ENCODE measurements at places on chromosomes 1 and 21.

GRCh38 chr1:199843861-199844260 lies 183.6 kb upstream of the NR5A2 start:
- DNase-seq, result no peak

- DNase-seq, result no peak
Observed at GRCh38 chr1:156638189-156638985, 3.5 kb upstream of the BCAN start.

- no peak for DNase-seq
Observed at GRCh38 chr1:93569489-93569888, 112.1 kb downstream of the BCAR3 start.

- peak; percentile 52 for DNase-seq
Observed at GRCh38 chr1:8962812-8963530, 17.3 kb downstream of the CA6 start.

DNA sequence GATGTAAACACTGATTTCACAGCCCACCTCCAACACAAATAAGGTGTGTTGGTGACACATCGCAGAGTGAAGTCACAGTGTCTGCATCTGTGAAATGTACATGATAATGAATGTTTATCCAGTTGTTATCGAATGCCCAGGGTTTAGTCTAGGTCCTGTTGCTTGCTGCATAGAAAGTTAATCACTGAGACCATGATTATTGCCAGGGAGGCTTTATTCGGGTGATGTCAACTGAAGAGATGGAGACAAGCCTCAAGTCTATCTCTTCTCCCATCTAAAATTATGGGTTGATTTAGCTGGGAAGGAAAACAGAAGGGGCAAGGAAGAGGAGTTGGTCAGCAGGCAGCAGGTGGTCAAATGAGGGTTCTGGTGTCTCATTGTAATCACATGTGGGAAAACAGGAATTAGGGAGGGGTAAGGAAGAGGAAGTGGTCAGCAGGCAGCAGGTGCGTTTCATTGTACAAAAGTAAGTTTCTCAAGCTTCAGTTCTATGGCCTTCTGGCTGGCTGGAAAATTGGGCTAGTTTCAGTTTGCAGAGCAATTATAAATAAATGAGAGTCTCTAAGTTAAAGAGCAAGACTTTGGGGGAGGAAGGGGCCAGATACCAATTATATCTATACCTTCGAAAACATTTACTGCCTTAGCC lies 146.3 kb upstream of the DNAH14 start:
- DNase-seq, result no peak

DNA sequence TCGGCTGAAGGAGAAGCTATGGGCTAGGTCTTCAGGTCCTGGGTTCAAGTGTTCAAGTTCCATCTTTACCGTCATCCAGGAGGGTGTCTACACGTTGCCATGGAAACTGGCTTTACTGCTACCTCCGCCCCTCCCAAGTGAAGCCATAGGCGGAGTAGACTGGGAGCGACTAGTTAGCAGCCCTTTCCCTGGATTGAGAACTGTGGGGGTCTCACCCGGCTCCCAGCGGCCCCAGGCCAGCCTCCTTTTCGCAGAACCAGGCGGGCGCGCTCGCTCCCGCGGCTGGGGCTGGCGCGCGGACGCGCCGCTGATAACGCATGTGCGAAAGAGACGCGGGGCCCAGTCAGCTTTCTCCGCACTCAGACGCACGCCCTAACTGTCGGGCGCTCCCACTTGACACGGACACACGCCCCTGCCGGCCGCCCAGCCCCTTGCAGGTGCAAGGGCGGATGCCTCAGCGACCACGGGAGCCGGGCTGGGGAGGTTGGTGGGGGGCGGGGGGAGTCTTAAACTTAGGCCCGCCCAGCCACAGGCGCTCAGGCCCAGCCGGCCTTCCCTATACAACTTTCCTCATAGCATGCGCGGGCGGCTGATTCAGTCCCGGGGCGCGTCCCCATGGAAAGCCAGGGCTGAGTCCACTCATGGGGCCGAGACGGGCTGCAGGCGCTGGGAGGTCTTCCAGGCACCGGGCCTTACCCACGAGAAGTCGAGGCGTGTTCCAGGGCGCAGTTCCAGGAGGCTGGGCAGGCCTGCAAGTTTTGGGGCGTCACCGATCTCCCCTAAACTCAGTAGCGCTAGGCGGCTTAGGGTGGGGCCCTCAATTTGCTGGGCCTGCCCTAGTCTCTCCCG lies 7.4 kb downstream of the EFNA4 start:
- DNase-seq, result peak; percentile 83

DNA sequence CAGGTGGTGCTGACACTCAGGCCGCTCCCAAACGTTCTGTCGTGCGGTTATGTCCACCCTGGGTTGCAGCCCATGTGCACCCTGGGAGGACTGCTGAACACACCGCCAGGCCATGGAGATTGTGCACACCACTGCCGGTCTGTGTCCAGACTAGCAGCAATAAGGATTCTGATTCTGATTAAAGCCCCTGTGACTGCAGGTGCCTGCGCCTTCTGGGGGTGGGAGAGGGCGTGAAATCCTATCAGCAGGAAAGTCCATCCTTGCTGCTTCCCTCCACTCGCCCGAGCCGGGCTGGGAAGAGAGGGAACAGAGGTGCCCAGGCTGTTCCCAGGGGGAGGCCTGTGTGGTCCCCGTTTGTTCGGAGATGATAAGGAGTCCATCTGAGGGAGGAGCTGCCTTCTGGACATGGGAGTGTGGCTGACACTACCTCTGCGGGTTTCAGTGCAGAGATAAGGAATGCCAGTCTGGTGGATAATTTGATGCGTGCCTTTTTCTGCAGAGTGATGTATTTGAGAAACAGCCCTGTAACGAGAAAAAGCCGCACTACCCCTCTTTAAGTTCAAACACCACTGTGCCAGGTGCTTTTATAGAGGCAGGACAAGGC lies 41.2 kb downstream of the BACE2 start:
- DNase-seq, result no peak

DNA sequence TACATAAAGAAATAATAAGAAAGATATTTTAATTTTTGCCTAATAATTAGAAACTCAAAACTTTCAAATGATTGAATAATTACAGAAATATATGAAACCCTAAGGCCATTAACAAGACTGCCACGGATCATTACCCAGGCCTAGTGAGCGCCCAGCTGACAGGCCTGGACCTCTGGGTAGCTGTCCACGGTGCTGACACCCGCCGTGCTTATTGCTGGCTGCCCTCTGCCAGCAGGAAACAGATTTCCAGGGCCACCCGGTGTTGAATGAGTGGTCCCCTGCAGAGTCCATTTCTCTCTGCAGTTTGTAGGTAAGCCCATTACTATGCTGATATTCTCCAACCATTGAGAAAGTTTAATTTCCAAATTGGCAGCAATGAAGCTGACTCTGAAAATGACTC lies 254.4 kb upstream of the GJB5 start:
- no peak for DNase-seq

DNA sequence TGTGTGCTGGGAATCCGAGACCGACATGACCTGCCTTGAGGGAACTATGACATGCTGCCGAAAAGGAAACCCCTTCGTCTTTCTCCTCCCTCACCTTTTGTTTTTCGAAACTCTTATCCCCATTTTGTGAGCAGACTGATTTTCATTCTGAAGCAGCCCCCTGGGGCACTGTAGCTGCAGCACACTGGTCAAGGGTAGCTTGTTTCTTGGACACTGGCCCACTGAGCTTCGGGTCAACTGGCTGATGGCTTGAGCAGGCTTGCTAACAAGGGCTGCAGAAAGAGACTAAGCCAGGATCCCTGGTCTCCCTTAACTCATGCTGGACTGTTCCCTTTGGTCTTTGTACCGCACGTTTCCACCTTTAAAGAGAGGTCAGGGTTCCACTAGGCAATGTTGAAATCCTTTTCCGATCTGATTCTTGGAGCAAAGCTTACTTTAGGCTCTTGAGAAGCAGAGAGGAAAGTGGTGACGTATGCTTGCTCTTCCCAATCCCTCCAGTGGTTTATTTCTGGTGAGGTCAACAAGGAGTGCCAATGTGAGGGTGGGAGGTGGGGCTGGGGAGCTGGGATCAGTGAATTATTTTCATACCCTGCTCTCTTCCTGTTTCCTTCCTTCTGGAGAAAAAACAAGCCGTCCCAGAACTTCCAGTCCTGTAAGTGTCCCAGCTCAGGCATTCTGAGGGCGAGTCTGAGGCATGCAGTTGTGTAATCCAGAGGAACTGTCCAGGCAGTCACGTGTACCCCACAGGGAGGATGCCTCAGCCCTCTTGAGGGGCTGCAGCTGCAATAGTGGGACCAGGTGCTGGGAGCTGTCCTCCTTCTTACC lies 7.6 kb downstream of the CYP4B1 start:
- DNase-seq, result no peak

- DNase-seq, result no peak
Observed at GRCh38 chr21:41967708-41968107, 13.9 kb upstream of the C2CD2 start.

GRCh38 chr1:222557148-222557547 lies 9.2 kb upstream of the HHIPL2 start:
- DNase-seq, result no peak

DNA sequence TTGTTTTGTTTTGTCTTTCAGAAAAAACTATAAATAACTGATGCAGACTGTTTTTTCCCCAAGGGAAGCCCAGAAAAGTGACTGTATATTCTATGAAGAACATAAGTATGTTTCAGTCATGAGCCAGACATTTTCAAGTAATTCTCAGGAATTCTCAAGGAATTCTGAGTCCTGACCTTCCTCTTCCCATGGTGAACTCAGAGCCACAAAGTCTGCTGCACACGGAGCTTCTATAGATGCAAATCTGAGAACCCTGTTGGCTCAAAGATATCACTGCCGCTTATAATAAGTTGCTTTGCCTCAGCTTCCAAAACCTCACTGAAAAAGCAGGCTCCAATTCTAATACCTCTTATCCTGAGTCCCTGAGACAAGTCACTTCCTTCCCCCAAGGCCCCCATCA lies 418.5 kb upstream of the RUNX1 start:
- DNase-seq, result no peak

DNA sequence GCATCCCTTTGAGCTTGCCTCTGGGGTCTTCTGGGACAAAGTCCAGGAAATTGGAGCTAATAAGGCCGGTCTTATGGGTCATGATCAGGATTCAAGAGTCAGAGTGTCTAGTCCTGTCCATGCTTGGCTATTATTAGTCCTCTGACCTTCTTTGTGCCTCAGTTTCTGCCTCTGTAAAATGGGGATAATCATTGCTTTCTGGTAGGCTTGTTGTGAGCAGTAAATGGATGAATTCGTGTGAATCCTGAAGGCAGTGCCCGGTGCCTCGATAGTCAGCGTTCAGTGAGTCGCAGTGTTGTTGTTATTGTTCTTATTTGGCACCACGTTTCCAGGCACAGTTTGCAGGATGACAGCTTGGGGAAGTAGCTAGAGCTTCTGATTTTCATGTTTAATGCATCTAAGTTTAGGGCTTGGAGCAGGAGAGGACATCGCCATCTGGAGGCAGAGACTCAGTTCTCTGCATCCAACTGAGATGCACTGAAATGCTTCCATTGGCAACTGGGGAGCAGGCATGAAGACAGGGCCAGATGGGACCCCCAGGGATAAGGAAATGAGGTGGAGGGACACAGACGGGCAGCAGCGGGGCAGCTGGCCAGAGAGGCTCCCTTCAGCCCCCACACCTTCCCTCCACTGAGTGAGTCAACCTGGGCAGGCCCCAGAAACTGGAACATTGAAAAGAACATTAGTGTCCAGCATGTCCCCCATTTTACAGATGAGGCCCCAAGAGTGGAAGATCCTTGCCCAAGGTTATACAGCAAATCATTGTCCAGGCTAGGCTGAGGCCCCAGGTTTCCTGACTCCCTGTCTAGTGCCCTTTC lies 160.3 kb downstream of the PTPRU start:
- DNase-seq, result no peak

DNA sequence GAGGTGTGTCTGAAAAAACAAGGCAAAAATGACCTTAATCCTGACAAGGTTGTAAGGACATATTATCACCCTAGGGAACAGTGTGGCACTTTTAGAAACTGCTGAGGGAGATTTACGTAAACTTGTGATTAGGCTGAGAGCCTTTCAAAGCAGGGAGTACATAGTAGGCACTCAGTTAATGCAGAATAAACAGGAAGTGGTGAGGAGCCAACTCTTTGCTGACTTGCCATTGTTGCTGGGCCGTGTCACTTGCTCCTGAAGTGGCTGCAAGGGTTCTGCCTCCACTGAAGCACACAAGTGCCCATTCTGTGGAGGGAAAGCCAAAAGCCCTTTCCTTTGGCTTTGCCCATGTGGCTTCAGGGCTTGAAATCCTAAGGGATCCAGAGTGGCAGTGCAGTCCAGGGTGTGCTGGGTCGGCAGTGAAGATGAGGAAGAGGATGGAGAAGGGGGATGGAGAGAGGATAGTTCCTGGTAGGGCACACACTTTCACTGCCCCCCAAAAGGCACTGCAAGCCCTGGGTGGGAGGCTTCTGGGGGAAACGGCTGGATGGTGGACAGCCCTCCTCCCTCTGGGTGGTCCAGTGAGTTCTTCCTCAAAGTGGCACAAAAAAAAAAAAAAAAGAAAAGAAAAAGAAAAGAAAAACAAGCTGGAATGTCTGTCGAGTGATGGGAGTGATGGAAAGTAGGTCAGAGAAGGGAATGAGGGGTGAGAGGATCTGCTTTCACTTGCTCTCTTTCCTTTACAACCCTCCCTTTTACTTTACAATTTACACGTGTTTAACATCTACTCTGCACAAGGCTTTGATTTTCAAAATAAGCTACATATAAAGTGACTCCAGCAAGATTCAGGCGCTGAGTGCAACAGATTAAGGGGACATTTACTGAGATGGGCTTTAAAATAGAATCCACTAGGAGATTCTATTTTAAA lies 13.7 kb upstream of the RHEX start:
- DNase-seq, result no peak

DNA sequence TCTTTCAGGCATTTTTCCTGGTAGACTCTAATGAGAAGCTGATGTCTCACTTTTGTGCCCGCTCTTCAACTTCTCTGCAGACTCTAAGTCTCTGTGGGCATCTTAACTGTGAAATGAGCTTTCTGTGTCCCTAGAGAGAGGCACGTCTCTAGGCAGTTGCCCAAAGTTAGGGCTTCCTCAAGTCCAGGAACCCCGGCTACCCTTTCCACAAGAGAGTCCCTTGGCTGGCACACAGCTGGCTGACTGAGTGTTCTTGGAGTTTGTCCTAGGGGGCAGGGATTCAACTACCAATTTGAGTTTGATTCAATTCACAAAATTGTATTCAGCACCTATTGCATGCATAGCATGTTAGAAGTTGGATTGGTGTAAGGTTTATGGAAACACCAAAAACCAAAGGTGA lies 1.4 kb downstream of the GPR61 start:
- DNase-seq, result no peak

- DNase-seq, result no peak
Observed at GRCh38 chr21:36550761-36551160, 70.8 kb upstream of the CLDN14 start.

- no peak for DNase-seq
Observed at GRCh38 chr1:1283821-1284220, 3.6 kb downstream of the SCNN1D start.

GRCh38 chr1:17890815-17891191 lies 135.7 kb downstream of the ACTL8 start:
- DNase-seq, result no peak

- no peak for DNase-seq
Observed at GRCh38 chr1:32693455-32694174, 9.0 kb downstream of the SYNC start.

Measured in CD4-positive, alpha-beta T cell treated with Interleukin-10 for 1 hour (primary cell).